MCF 10A (cell line): ENCODE measurements at places on chromosomes 2 and 18. TPM values are rescaled to one million over a fixed set of nuclear protein-coding genes. Genes with fewer than 3 reads are reported as not detected.

DNA sequence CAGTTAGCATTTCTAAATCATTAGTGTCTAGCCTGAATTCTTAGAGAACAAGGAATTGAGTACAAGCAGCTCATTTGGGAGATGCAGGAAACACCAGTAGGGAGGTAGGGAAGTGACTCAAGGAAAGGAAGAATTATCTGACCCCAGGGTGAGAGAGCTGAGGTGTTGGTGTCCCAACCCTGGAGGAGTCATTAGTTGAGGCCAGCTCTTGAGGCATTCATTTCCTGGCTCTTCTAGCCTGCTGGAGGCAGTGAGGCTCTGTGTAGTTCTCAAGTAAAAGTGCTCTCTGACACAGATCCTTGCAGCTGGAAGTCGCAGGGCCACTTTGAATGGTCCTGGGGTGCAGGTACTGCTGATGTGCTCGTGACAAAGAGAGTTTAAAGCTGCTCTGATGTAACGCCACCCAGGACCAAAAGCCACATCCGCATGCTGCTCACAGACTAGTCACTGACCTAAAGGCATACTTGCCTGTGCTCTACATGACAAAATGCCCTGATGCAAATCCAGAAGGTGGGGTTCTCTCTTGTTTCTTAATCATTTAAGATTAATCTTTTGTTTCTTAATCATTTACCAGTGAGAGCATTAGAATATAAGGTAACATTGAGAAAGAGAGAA lies 299.5 kb upstream of the LYPD1 start:
- no peaks in the 10 kb centered on the region for H3K36me3 ChIP-seq
- H3K4me3 ChIP-seq = no peak overlapping the region
- H3K4me1 ChIP-seq = no peaks in the 10 kb centered on the region
- H3K27ac ChIP-seq = no peak overlapping the region
- DNase-seq = no peak
- H3K27me3 ChIP-seq = no peaks in the 10 kb centered on the region

GRCh38 chr2:36565712-36566111 lies 32.3 kb downstream of the FEZ2 start:
- no peaks in the 10 kb centered on the region for H3K27me3 ChIP-seq
- peak overlapping the region; percentile 74 for H3K27ac ChIP-seq
- no peak overlapping the region for H3K4me3 ChIP-seq
- H3K4me1 ChIP-seq = peaks cover 54% of the 10 kb centered on the region

SERPINB2 gene
- 0.47 and 0.82 TPM in 2 replicates for total RNA-seq

GRCh38 chr2:233059547-233059796 lies 670 bp upstream of the INPP5D start:
- peaks cover 4% of the 10 kb centered on the region for H3K4me1 ChIP-seq
- H3K27me3 ChIP-seq = no peaks in the 10 kb centered on the region

GRCh38 chr2:102442967-102443828 lies 20.2 kb downstream of the IL18RAP start:
- H3K27ac ChIP-seq = no peak overlapping the region
- H3K4me3 ChIP-seq = no peak overlapping the region
- no peaks in the 10 kb centered on the region for H3K36me3 ChIP-seq
- H3K27me3 ChIP-seq = no peaks in the 10 kb centered on the region
- peaks cover 12% of the 10 kb centered on the region for H3K4me1 ChIP-seq
- DNase-seq = peak; percentile 48

- H3K4me1 ChIP-seq = peaks cover 11% of the 10 kb centered on the region
- H3K4me3 ChIP-seq = no peak overlapping the region
- H3K36me3 ChIP-seq = no peaks in the 10 kb centered on the region
- H3K27ac ChIP-seq = no peak overlapping the region
Measured at GRCh38 chr18:7743256-7743655, 176.1 kb downstream of the PTPRM start.

DNA sequence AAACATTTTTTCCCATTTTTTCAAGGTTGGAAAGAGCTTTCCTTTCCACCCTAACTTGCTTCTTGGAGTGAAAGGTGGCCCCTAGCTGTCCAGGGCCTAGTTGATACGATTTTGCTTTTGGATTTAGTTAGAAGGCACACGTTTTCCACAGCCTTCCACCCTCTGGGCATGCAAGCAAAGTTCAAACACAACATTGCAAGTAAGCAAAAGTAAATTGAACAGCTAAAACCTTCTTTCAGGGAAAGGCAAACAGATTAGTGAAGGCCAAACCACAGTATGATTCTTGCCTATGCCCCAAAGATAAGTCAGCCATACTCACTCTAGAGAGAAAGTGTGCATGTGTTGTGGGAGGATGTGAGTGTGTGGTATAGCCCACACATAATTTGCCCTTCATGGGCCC lies 273.7 kb upstream of the KLHL29 start:
- H3K4me3 ChIP-seq = no peak overlapping the region
- DNase-seq = no peak
- H3K27ac ChIP-seq = no peak overlapping the region
- peaks cover 11% of the 10 kb centered on the region for H3K27me3 ChIP-seq
- H3K4me1 ChIP-seq = no peaks in the 10 kb centered on the region

- peaks cover 9% of the 10 kb centered on the region for H3K4me1 ChIP-seq
- H3K36me3 ChIP-seq = no peaks in the 10 kb centered on the region
- DNase-seq = peak; percentile 85
- H3K27ac ChIP-seq = no peak overlapping the region
Measured at GRCh38 chr18:50151926-50152325, 43.0 kb downstream of the MYO5B start.

DNA sequence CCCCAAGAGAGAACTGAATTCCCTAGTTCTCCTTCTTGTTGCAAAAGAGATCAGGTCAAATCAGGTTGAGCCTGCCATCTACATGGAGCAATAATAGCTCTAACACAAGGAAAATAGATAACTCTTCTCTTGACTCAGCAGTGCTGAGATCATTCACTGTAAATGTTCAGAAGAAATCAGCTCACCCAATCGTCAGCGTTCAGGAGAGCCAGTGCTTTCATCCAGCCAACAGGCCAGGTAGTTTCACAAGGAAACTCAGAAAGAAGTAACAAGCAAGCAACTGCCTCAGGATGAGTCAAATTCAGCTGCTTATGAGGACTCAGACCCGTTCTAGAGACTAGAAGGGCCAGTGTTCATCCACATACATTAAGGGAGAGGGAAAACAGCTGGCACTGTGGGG lies 5.9 kb downstream of the LMAN2L start:
- H3K27me3 ChIP-seq = no peaks in the 10 kb centered on the region
- H3K36me3 ChIP-seq = peaks cover 78% of the 10 kb centered on the region
- DNase-seq = no peak
- H3K4me3 ChIP-seq = no peak overlapping the region
- H3K4me1 ChIP-seq = no peaks in the 10 kb centered on the region

- H3K36me3 ChIP-seq = no peaks in the 10 kb centered on the region
- no peak overlapping the region for H3K27ac ChIP-seq
- no peaks in the 10 kb centered on the region for H3K27me3 ChIP-seq
- peaks cover 10% of the 10 kb centered on the region for H3K4me1 ChIP-seq
- DNase-seq = no peak
- no peak overlapping the region for H3K4me3 ChIP-seq
Measured at GRCh38 chr2:165623783-165624469, 154.4 kb downstream of the CSRNP3 start.

DNA sequence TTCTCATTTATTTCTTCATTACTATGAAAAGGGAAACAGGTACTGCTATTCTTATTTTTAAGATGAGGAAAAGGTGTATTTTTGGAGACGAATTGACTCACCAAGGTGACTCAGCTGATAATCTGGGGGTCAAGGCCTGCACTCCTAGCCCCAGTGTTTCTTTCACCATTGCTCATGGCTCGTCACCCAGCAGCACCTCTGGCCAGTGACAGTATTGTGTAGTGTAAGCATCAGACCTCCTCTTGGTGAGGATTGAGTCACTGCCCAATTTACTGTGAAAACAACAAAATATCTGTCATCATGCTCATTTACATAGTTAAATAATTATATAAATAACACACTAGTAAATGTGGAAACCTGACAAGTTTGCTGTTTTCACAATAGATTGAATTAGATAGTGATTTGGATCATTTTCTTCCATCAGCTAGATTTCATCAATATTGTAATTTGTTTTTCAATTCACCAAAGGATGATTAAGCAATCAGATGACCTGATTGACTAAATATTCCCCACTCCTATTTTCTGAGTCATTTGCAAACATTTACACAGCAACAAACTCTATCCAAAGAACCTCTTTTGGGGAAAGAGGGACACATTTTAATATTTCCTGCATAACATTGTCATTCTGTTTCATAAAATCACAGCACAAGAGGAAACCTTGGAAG lies 492.8 kb upstream of the RAB12 start:
- no peak overlapping the region for H3K4me3 ChIP-seq
- peak; percentile 76 for DNase-seq
- H3K27me3 ChIP-seq = no peaks in the 10 kb centered on the region
- H3K4me1 ChIP-seq = peaks cover 10% of the 10 kb centered on the region
- H3K27ac ChIP-seq = peak overlapping the region; percentile 84

- no peaks in the 10 kb centered on the region for H3K36me3 ChIP-seq
- no peak overlapping the region for H3K4me3 ChIP-seq
Measured at GRCh38 chr2:31249009-31249690, 15.2 kb downstream of the EHD3 start.

DNA sequence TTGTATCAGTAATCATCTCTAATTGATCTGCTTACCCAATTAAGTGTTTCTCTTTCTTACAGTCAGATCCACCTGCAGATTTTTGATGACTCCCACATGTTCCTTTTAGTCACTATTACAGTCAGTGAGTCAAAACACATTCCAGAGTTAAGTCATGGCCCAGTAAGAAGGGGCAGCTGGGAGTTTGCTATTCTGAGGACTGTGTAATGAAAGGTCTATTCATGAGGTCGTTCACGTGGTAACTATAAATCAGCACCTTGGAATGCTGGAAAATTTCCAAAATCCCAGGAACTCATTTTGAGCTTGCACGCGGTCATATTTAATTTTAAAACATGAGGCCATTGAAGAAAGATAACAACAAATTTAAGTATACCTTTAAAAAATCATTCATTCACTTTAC lies 252.5 kb downstream of the XIRP2 start:
- DNase-seq = peak; percentile 91
- H3K36me3 ChIP-seq = no peaks in the 10 kb centered on the region
- H3K27ac ChIP-seq = no peak overlapping the region
- no peaks in the 10 kb centered on the region for H3K27me3 ChIP-seq

- no peak overlapping the region for H3K4me3 ChIP-seq
- no peak for DNase-seq
- H3K27ac ChIP-seq = no peak overlapping the region
- no peaks in the 10 kb centered on the region for H3K36me3 ChIP-seq
- peaks cover 51% of the 10 kb centered on the region for H3K27me3 ChIP-seq
Measured at GRCh38 chr2:71861186-71862160, 286.2 kb downstream of the CYP26B1 start.

- H3K27me3 ChIP-seq = no peaks in the 10 kb centered on the region
- H3K4me3 ChIP-seq = no peak overlapping the region
- no peaks in the 10 kb centered on the region for H3K36me3 ChIP-seq
- H3K4me1 ChIP-seq = no peaks in the 10 kb centered on the region
- DNase-seq = peak; percentile 49
Measured at GRCh38 chr2:83665894-83666293, 793.2 kb downstream of the SUCLG1 start.

DNA sequence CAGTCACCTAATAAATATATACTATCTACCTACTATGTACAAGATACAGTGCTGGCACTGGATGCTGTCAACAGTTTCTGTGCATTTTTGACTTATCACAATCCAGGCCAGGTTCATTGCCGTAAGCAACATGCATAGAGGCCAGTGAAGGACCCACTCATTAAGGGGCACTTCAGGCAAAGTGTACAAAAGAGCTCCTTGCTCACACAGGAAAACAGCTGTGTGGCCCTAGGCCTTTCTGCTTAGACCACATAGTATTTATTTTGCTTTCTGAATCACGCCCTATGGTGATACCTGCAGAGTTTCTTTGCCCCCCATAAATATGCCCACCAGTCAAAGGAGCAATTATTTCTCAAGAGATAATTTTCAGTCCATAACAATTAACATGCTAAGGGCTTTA lies 39.6 kb upstream of the STAT4 start:
- H3K4me3 ChIP-seq = no peak overlapping the region
- H3K27ac ChIP-seq = no peak overlapping the region
- peaks cover 23% of the 10 kb centered on the region for H3K4me1 ChIP-seq
- no peaks in the 10 kb centered on the region for H3K36me3 ChIP-seq

DNA sequence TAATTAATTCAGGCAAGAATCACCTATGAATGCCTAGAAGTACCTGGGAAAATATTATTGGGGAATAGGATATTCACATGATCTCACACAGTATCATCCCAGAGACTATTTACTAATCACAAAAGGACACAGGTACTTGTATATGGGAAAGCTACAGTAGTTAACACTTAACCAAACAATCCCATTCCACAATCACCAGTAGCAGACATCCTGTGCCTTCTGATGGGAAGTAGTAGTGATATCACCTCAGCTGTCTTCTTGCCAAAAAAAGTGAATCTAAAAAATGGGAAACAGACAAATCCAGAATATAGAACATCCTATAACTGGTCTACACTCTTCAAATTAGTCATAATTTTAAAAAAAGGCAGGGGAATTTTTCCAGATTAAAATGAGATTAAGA lies 75.6 kb upstream of the CCDC150 start:
- no peaks in the 10 kb centered on the region for H3K4me1 ChIP-seq
- no peak overlapping the region for H3K27ac ChIP-seq
- no peaks in the 10 kb centered on the region for H3K36me3 ChIP-seq
- H3K27me3 ChIP-seq = no peaks in the 10 kb centered on the region
- no peak overlapping the region for H3K4me3 ChIP-seq

- H3K27me3 ChIP-seq = no peaks in the 10 kb centered on the region
- H3K4me3 ChIP-seq = no peak overlapping the region
- no peaks in the 10 kb centered on the region for H3K36me3 ChIP-seq
- H3K4me1 ChIP-seq = peaks cover 17% of the 10 kb centered on the region
Measured at GRCh38 chr18:6406075-6406909, 8.4 kb downstream of the L3MBTL4 start.

CNTNAP5 gene
- total RNA-seq = not detected in 2 replicates

- no peaks in the 10 kb centered on the region for H3K27me3 ChIP-seq
- H3K4me1 ChIP-seq = peaks cover 10% of the 10 kb centered on the region
- H3K4me3 ChIP-seq = no peak overlapping the region
- no peaks in the 10 kb centered on the region for H3K36me3 ChIP-seq
- DNase-seq = no peak
- H3K27ac ChIP-seq = no peak overlapping the region
Measured at GRCh38 chr2:204663816-204664425, 118.6 kb downstream of the PARD3B start.

DNA sequence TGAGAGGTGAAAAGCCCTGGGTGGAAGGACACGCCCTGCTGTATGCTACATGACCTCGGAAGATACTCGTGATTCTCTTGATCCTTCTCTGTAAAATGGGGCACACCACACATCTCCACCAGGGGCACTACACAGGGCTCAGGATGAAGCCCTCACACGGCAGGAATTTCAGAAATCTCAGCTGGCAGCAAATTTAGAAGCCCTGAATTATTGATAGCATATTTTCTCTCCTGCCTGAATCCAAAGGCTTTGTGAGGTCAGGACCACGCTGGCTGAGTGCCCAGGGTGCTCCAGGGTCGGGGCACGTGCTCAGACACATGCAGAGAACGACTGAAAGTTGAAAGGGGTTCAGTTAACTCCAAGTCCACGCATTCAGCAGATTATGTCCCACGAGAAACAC lies 42.1 kb upstream of the GALR1 start:
- no peaks in the 10 kb centered on the region for H3K27me3 ChIP-seq
- H3K4me1 ChIP-seq = peaks cover 6% of the 10 kb centered on the region
- H3K27ac ChIP-seq = no peak overlapping the region
- no peak overlapping the region for H3K4me3 ChIP-seq
- no peaks in the 10 kb centered on the region for H3K36me3 ChIP-seq

GAREM2 gene
- total RNA-seq = 0.23 and 1.7 TPM in 2 replicates

- H3K36me3 ChIP-seq = no peaks in the 10 kb centered on the region
- peak; percentile 38 for DNase-seq
- no peak overlapping the region for H3K4me3 ChIP-seq
- H3K4me1 ChIP-seq = peaks cover 37% of the 10 kb centered on the region
- H3K27ac ChIP-seq = no peak overlapping the region
Measured at GRCh38 chr2:71948781-71949536, 198.7 kb downstream of the CYP26B1 start.

- H3K4me3 ChIP-seq = no peak overlapping the region
- DNase-seq = no peak
- H3K27ac ChIP-seq = no peak overlapping the region
- no peaks in the 10 kb centered on the region for H3K27me3 ChIP-seq
- peaks cover 6% of the 10 kb centered on the region for H3K36me3 ChIP-seq
Measured at GRCh38 chr2:28357055-28357454, 35.6 kb upstream of the FOSL2 start.
